Osteocyte (in vitro differentiated cells): ENCODE measurements at places on chromosomes 2 and 18. TPM values are rescaled to one million over a fixed set of nuclear protein-coding genes. Genes with fewer than 3 reads are reported as not detected.
A peak's percentile ranks its signal among the peaks of the same experiment; 100 is the strongest.

KCNE4 gene
- total RNA-seq = 3.5 and 3.7 TPM in 2 replicates

GRCh38 chr2:40200366-40200915 lies 251.4 kb downstream of the SLC8A1 start:
- DNase-seq = no peak
- no peak overlapping the region for H3K4me3 ChIP-seq
- H3K27me3 ChIP-seq = peaks cover 2% of the 10 kb centered on the region
- H3K27ac ChIP-seq = no peak overlapping the region
- peaks cover 31% of the 10 kb centered on the region for H3K4me1 ChIP-seq
- no peaks in the 10 kb centered on the region for H3K36me3 ChIP-seq

DNA sequence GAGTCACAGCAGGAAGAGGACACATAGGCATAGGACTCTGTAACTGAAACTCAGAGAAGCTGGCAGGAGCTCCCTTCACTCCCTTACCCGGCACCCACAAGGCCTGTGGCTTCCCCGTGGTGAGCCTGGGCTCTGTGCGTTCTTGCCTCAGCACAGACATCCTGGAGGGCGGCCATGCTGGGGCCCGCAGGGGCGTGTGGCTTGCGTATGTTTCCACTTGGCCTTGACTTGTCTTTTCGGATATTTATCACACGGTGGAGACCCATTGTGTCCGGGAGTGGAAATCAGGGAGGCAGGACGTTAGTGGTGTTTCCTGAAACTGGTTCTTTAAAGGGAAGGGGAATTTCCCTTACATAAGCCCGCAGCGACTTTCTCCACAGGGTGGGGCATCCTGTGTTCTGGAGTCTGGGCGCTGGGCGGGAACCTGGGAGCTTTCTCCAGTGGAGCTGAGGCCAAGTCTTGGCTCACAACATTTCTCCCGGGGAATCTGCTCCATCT lies 49.9 kb upstream of the EML6 start:
- H3K27me3 ChIP-seq = no peaks in the 10 kb centered on the region
- peaks cover 20% of the 10 kb centered on the region for H3K4me1 ChIP-seq

ST8SIA5 gene
- total RNA-seq = 0.30 and 0.76 TPM in 2 replicates

DNA sequence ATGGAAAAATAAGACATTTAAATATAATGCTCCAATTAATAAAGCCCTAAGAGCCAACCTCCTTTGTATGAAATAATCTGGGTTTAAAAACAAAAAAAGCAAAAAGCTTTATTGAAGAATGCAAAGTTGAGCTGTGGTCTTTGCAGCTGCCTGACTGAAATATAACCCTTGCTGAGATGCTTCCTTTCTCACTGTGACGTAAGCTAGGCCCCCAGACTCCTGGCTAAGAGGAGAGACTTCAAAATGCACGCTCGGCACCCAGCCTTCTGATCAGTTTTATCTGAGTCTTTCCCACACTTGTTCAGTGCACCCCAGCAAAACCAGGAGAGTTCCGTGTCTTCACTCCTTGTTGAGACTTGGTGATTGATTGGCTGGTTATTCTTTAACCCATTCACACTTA lies 115.3 kb downstream of the BCL11A start:
- no peak overlapping the region for H3K27ac ChIP-seq
- H3K4me1 ChIP-seq = peaks cover 20% of the 10 kb centered on the region
- no peak overlapping the region for H3K4me3 ChIP-seq
- no peak for DNase-seq
- H3K36me3 ChIP-seq = no peaks in the 10 kb centered on the region
- no peaks in the 10 kb centered on the region for H3K27me3 ChIP-seq

DNA sequence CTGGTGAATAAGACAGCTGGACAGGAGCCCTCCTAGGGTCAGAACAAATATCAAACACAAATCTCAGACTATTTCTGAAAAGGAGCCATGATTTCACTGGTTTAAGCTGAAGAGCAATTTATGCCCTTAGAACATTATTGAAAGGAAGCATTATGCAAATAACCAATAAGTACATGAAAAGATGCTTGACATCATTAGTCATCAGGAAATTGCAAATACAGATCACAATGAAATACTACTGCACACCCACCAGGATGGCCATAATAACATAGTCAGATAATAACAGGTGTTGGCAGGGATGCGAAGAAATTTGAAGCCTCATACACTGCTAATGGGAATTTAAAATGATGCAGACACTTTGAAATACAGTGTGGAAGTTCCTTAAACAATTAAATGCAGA lies 176.4 kb upstream of the RAB6C start:
- no peak overlapping the region for H3K4me3 ChIP-seq
- no peak overlapping the region for H3K27ac ChIP-seq

- DNase-seq = no peak
- no peaks in the 10 kb centered on the region for H3K27me3 ChIP-seq
- H3K4me3 ChIP-seq = peak overlapping the region; percentile 35
Observed at GRCh38 chr18:2981212-2981728, 31.7 kb downstream of the LPIN2 start.

DNA sequence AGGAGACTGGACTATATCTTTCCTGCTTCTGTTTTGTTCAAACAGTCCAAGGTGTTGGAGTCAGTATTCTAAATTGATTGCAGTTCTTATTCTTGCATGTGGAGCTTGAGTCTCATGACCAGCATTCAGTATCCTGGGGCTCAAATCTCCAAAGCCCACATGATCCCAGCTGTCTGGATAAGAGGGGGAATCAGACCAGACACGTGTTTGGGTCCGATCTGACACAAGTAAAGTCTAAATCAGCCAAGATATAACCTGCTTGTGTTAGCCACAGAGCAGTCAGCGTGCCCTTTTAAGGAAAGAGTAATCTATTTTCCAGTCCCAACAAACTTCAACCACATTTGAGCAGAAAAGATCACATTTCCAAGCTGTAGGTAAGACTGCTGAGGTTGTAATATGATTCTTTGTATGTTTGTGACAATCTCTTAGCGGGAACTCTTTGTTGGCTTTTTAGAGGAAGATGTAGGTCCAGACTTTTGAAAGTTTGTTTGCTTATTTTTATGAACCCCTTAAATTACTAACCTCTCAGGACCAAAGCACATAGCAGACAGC lies 334.6 kb downstream of the SLC4A3 start:
- H3K4me3 ChIP-seq = no peak overlapping the region
- DNase-seq = no peak
- no peak overlapping the region for H3K27ac ChIP-seq
- peaks cover 19% of the 10 kb centered on the region for H3K4me1 ChIP-seq

DNA sequence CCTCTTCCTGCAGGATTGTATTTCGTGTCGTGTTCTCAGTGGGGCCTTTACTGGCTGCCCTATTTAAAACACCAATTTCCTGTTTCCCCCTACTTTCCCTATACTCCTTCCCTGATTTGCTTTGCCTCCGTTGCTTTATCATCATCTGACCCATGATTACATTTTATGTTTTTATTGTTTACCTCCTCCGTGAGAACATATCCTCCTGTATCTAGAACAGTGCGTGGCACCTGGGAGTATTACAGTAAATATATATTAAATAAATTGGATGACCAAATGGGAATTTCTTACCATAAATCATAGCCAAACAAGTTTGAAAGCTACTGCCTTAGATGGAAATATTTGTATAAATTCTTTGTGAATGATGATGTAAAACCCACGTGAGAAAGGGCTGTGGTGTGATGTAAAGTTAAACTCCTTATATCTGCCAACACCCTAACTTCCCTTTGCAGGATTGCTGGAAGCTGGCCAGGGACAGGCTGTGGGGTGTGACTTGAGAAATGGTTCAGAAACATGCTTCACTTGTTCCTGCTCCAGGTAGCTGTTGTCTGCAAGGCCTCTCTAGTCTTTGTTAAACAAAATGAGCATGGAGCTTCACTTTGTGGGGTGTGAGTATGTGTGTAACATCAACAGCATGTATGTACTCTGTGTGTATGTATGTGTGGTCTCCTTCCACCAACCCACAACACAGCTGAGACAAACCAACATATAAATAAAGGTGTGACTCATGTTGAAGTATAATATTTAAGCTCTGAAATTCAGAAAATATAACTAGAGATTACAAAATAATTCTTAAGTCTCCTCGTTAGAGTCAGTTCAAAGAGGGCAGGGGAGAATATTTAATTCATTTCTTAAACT lies 40.3 kb downstream of the LHCGR start:
- no peaks in the 10 kb centered on the region for H3K27me3 ChIP-seq
- no peak overlapping the region for H3K4me3 ChIP-seq
- H3K4me1 ChIP-seq = peaks cover 63% of the 10 kb centered on the region
- H3K36me3 ChIP-seq = no peaks in the 10 kb centered on the region
- DNase-seq = no peak

UGT1A3 gene
- total RNA-seq = not detected in 2 replicates

TMEFF2 gene
- 46.8 and 51.2 TPM in 2 replicates for total RNA-seq

DNER gene
- total RNA-seq = 0.13 and 0.19 TPM in 2 replicates

GRCh38 chr2:238379096-238379810 lies 47.5 kb upstream of the ASB1 start:
- peaks cover 15% of the 10 kb centered on the region for H3K36me3 ChIP-seq
- H3K4me3 ChIP-seq = no peak overlapping the region
- DNase-seq = no peak
- peak overlapping the region; percentile 88 for H3K27ac ChIP-seq
- peaks cover 29% of the 10 kb centered on the region for H3K4me1 ChIP-seq

RAB6C gene
- total RNA-seq = not detected in 2 replicates

- H3K4me3 ChIP-seq = no peak overlapping the region
- peak; percentile 8 for DNase-seq
- H3K36me3 ChIP-seq = no peaks in the 10 kb centered on the region
- H3K27ac ChIP-seq = no peak overlapping the region
Observed at GRCh38 chr18:46754188-46754587, 2.7 kb downstream of the ST8SIA5 start.

ANKRD36C gene
- total RNA-seq = 41.7 and 45.0 TPM in 2 replicates

DNA sequence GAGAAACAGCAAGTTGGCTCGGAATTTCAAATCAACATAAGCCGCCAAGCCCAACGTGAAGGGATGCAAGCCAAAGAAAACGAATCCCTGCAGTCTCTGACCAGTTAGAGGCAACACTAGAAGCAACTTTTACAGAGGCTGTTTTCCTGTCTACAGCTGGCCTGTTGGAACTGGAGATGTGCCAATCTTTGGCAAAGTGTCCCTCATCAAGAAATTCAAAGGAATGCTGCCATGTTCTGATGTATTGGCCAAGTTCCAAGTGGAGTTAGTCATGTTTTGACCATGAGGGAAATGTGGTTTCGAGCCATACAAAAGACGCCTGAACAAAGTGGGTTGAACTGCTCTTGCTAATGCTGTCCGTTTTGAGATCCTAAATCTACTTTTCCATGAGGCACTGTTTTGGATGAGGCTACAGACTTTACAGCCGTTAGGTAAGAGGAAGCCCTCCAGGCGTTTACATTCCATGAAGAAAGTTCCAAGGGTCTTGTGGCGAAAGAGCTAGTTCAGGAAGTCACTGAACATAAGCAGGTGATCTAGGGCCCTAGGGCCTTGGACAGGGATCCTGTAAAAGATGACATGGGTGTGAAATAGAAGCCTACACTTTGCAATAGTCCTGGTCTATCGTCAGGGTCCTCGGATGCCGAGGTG lies 140.7 kb upstream of the PXDN start:
- no peaks in the 10 kb centered on the region for H3K36me3 ChIP-seq
- peak overlapping the region; percentile 19 for H3K4me3 ChIP-seq
- H3K27ac ChIP-seq = peak overlapping the region; percentile 63
- DNase-seq = no peak
- H3K27me3 ChIP-seq = peaks cover 22% of the 10 kb centered on the region

DNA sequence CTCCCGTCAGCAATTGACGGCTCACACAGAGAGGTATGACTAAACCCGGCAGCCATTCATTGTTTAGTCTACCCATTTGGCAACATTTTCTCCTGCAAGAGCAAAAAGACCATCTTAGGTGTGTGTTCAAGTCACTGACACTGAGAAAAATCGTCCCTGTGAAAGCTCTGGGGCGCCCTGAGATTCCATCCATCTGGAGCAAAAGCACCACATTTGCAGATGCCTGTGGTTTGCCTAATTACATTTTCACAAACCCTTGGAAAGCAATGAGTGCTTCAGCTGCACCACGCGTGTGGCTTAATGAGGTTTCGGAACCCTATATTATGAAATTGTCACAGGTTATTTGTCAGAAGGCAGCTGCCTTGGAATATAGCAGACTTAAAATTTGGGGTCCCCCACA lies 110.7 kb upstream of the PTPRM start:
- peak; percentile 30 for DNase-seq
- no peaks in the 10 kb centered on the region for H3K36me3 ChIP-seq
- no peak overlapping the region for H3K4me3 ChIP-seq
- H3K27me3 ChIP-seq = peaks cover 47% of the 10 kb centered on the region
- H3K27ac ChIP-seq = no peak overlapping the region

- H3K27me3 ChIP-seq = peaks cover 16% of the 10 kb centered on the region
- no peaks in the 10 kb centered on the region for H3K36me3 ChIP-seq
- H3K4me1 ChIP-seq = no peaks in the 10 kb centered on the region
Observed at GRCh38 chr2:68878071-68878711, 7.0 kb upstream of the BMP10 start.

WDR54 gene
- 15.8 and 16.2 TPM in 2 replicates for total RNA-seq

CRYGD gene
- total RNA-seq = not detected in 2 replicates

DNA sequence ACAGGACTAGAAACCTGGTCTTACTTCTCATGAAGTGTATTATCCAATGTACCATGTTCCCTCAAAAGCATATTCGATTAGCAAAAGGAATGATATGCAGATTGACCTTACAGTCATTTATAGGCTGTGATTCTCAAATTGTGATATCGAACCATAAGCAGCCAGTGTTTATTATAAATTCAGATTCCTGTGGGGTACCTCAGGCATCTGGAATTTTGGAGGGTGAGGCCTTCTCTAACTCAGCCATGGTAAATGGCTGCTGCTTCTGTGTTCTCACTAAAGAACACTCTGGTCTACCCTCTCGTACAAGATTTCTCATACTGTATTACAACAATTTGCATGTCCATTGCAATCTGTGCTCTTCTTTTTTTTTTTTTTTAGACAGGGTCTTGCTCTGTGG lies 84.5 kb downstream of the PRPF40A start:
- H3K27ac ChIP-seq = no peak overlapping the region
- H3K4me3 ChIP-seq = no peak overlapping the region
- no peaks in the 10 kb centered on the region for H3K4me1 ChIP-seq
- DNase-seq = no peak

GTF2A1L gene
- total RNA-seq = 1.9 TPM in 1 of 2 replicates, not detected in the other

CNOT11 gene
- total RNA-seq = 31.4 and 36.8 TPM in 2 replicates

CXCR1 gene
- total RNA-seq = not detected in 2 replicates

DNA sequence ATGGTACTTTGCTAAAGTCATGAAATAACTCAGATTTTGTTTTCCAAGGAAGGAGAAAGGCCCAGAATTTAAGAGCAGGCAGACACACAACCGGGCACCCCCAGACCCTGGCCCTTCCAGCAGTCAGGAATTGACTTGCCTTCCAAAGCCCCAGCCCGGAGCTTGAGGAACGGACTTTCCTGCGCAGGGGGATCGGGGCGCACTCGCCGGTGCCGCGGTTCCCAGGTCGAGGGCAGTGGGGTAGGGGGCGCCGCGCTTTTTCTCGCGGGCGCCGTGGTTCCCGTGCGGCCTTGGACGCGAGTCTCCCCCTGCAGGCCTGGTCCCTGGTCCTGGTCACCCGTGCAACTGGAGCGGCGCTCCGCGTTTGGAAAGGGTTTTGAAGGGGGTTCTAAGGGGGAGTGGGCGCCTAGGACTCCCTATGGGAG lies 1.2 kb downstream of the ZNF236 start:
- no peaks in the 10 kb centered on the region for H3K27me3 ChIP-seq
- H3K36me3 ChIP-seq = no peaks in the 10 kb centered on the region
- peak overlapping the region; percentile 77 for H3K27ac ChIP-seq
- H3K4me3 ChIP-seq = peak overlapping the region; percentile 76
